ENCODE measurements at places on chromosomes 6 and 20. TPM values are rescaled to one million over a fixed set of nuclear protein-coding genes. Genes with fewer than 3 reads are reported as not detected.

The HLA-DOA gene
- 14.3 TPM for total RNA-seq

The HTR1E gene
- not detected for total RNA-seq

The PHACTR1 gene
- 5.1 TPM for total RNA-seq

The SYCP2L gene
- 0.49 TPM for total RNA-seq

The LRFN2 gene
- total RNA-seq: not detected

The FGD2 gene
- 2.4 TPM for total RNA-seq

The TP53TG5 gene
- total RNA-seq: not detected

The RPS6KA2 gene
- 31.4 TPM for total RNA-seq

DNA sequence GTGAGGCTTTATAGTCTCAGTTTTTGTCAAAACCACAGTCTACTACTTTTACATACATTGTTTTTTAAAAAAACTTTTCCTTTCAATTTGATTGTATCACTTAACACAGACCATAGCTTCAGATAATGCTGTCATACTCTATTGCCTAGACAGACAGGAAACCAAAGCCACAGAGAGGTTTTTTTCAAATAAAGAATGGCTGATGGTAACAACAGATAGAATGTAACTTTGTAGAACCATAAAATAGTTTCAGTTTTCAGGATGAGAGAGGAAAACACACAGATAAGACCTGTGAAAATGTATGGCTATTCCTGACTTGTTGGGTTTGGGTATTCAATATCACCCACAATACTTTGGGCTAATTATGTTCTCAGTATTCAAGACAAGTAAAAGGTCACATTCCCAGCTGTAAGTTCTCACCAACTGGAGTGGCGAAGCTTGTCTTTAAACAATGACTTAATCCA, 94.0 kb downstream of the ADGRG6 start:
- DNase-seq: no peak

GRCh38 chr6:79072640-79073181, 5.3 kb downstream of the PHIP start:
- DNase-seq: no peak

DNA sequence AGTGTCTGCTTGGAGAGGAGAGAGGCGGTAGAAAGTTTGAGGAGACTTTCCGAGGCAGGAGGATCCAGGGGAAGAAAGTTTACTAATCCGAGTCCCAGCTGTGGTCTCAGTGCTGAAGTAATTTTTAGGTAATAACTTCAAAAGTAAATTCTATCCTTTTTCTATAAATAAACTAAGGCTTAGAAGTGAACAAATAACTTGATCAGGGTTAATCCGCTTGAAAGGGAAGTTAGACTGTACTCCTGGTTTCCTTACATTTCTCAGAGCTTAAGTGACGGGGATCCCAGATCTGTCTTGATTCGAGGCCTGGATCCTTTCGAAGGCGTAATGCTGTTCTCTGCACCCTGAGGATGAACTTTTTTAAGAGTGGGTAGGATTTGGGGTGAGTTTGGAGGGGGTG, 2.6 kb downstream of the STK35 start:
- DNase-seq: no peak

DNA sequence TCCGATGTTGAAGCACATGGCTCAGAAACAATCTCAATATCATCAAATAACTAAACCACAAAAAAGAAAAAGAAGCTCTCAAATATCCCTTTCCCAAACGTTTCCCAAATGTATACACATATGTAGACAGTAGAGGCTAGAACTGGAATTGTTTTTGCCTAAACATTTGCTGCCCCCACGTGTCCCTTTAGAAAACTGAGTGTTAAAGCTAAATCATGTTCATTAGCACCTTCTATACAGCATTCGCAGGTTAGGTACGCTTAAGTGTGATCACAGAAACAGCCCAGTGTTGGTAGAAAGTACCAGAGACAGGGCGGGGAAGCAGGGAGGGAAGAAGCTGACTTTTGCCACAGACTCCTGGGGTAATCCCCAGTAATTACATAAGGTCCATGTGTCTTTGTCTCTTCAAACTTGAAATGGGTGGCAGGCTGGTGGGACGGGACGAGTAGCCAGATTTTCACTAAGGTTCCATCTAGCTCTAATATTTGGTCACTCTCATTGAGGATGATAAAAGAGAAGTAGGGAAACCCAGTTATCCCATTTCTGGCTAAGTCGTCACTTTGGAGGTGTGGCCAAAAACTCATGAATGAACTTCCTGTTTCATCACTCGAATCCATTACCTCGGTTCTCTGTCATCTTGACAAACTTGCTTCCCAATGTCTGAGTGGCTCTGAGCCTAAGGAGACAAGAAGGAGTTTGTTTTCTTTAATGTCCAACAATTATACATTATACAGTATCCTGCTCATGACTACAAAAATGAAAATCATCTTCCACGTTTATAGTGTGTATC, 15.0 kb upstream of the TFAP2A start:
- no peak for DNase-seq

DNA sequence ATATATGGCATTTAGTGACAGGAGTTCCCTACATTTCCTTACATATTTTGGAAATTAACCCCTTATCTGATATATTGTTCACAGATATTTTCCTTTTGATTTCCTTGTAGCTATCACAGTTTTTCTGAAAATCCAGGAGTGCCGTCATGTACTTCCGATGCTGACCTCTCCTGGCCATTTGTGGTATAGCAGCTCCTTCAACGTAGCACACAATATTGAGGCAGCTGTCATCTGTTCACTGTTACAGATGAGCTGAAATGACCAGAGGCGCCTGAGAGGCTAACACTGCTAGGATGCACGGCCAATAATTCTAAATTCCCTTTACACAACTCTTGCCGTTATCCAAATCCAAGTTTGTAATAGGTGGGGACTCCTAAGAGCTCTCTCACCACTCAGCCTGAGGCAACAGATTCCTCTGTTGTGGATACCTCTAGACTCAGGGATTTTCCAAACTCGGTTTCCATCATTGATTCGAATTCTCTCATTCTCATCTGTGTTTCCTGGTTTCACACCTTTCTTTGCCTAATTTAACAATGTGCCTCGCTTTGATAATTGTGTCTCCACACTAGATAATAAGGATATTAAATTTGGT, 53.0 kb downstream of the MMUT start:
- DNase-seq: peak; percentile 79

DNA sequence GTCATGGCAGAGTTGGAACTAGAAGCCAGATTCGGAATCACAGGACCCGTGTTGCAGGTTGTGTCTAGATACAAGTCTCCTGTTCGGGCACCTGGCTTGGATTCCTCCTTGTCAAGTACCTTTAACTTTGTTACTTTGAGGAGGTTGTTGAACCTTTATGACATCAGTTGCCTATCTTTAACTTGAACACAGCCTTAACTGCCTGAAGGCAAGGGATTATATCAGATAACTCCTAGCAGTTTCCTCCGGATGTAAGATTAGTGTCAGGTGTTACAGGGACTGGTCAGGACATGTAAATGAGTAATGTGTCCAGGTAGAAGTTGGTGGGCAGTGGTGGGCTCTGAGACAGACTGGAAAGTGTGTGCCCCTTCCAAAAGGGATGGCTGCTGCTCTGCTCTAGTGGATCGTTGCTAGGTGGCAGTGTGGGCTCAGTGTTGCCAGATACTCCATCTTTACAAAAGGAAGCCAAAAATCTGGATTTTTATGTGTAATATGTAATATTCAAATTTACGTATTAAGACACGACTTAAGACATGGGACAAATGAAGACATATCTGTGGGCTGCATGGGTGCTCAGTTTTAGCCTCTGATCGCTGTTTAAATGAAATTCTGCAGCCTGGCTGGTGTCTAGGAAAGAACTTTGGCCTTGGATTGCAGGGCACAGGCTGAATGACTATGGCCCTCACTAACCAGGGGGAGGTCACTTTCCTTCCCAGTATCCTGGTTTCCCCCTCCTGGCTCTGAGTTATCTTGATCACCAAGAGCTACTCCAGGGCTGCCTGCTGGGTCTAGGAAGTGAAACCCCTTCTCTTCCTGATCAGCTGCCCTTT, 27.1 kb downstream of the CHMP4B start:
- DNase-seq: no peak

DNA sequence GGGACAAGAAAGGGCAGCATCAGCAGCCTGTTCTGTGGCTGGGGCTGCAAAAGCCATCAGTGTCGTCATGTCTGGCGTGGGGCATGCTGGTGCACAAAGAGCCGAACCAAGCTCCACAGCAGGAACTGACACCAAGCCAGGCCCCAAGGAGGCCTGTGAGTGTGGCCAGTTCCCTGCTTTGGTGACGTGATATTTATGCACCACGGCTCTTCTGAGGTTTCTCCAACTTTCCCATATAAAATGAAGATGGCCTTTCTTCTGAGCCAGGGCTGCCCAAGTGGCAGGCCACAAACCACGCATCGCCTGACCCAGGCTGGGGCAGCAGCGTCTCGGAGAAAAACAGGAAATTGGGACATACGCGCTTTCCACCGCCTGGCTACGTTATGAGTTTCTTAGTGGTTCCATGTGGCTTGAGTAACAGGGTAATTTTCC, 109.9 kb downstream of the RIN2 start:
- no peak for DNase-seq

GRCh38 chr20:44287272-44288097, 23.5 kb downstream of the FITM2 start:
- DNase-seq: no peak

- DNase-seq: no peak
These were observed 50.0 kb upstream of the NRSN1 start for GRCh38 chr6:24076011-24076410.

- no peak for DNase-seq
These were observed 96.7 kb downstream of the BTBD9 start for GRCh38 chr6:38543022-38543421.

GRCh38 chr6:133807501-133807900, 81.4 kb upstream of the TCF21 start:
- no peak for DNase-seq

DNA sequence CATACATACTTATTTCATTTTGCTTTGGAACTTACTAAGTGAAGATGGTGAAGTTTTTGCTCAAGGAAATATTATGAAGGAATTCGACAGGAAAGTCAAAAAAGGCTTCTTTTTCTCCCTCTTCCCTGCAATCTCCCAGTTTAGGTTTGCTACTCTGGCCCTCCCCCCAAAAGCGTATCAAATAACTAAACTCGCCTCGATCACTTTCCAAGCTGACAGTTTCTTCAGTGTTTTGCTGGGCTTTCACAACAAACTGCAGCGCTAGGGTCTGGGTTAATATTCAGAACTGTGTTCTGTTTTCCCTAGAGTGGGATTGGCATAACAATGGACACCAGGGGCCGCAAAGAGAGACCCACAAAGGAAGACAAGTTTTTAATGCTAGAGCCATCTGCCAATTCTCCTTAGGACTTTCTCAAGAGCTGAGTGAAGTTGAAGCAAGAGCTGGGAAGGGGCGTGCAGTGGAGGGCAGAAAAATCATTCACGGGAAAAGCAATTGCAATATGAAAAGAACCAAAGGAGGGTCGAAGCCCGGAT, 57.8 kb downstream of the ATP9A start:
- no peak for DNase-seq

DNA sequence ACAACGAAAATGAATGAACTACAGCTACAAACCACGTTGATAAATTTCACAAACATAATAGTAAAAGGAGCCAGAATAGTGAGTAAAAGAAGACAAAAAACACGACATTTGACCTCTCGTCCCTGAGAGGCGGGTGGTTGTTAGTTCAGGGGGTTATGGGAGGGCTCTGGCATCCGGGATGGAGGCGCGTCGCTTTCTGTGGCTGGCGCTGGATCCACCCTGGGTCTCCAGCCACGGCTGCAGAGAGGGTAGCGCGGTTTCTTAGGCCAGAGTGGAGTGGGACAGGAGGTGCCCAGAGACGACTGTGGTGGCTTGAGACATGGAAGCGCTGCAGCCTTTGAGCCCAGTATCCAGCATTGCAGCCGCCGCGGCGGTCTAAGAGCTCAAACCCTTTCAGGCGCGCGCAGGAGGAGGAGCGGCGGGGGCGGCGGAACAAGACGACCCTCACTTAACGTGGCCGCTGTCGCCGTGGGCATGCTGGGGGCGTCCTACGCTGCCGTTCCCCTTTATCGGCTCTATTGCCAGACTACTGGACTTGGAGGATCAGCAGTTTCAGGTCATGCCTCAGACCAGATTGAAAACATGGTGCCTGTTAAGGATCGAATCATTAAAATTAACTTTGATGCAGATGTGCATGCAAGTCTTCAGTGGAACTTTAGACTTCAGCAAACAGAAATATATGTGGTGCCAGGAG, 3.7 kb upstream of the ZSCAN23 start:
- no peak for DNase-seq

DNA sequence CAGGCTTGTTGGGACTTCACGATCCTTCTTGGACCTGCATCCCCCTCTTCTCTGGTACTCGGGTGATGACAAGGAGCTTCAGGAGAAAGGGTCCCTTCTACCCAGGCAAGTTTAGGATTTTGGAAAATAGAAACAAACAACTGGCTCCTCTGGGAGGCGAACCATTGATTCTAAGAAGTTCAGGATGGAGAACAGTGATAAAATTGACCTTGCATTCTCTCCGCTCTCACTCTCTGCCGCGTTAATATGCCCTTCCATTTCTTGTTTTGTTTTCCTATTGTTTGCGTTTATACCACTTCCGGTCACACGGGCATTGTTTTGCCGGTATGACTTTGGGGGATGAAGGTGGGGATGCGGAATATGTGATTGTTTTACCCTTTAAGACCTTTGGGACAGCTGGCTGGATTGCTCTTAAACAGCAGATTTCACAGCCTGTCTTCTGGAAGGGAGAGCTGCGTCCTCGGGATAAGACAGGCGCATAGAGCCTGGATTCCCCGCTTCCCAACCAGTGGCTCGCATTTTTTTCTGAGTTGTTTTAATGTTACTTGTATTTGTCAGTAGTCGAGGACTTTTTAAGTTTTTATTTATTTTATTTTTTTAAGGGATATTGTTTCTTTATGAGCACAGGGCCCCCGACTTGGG, 144.3 kb upstream of the ZNF184 start:
- DNase-seq: no peak

- peak; percentile 40 for DNase-seq
These were observed 24.9 kb downstream of the SLC22A23 start for GRCh38 chr6:3431994-3432393.

GRCh38 chr6:134888316-134888715, 61.6 kb downstream of the ALDH8A1 start:
- DNase-seq: no peak

DNA sequence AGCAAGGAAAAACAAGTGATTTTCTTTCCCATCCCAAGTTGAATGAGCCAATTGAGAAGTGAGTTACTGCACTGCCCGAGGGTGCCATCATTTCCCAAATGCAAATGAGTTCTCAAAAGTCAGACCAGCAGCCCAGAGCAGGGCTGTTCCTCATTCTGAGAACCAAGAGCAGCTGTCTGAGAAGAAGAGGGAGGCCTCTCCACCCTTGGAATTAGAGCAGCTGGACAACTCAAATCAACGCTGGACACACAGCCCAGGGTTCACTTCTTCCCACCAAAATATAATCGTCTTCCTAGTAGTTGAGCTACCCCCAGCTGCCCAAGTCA, 4.6 kb upstream of the PREX1 start:
- DNase-seq: no peak

GRCh38 chr6:36908747-36909146, 23.0 kb downstream of the C6orf89 start:
- DNase-seq: no peak

- no peak for DNase-seq
These were observed 3.4 kb upstream of the DUSP22 start for GRCh38 chr6:288866-289265.

DNA sequence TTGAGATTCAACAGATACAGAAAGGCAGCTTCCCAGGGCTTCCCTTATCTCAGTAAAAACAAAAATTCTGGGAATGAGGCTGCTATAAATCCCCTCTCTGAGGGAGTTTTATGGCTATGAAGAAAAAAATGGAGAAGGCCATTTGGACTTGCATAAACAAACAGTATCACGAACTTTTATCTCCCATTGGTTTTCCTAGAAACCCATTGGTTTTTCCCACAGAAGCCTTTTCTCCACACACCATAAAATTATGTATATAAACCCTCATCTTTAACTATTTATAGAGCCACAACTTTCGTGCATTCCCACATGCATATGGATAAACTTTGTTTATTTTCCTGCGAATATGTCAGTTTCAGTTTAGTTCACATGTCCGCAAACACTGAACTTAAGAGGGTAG, 36.2 kb upstream of the BTBD3 start:
- no peak for DNase-seq
